ENCODE measurements at places on chromosomes 2 and 18.

DNA sequence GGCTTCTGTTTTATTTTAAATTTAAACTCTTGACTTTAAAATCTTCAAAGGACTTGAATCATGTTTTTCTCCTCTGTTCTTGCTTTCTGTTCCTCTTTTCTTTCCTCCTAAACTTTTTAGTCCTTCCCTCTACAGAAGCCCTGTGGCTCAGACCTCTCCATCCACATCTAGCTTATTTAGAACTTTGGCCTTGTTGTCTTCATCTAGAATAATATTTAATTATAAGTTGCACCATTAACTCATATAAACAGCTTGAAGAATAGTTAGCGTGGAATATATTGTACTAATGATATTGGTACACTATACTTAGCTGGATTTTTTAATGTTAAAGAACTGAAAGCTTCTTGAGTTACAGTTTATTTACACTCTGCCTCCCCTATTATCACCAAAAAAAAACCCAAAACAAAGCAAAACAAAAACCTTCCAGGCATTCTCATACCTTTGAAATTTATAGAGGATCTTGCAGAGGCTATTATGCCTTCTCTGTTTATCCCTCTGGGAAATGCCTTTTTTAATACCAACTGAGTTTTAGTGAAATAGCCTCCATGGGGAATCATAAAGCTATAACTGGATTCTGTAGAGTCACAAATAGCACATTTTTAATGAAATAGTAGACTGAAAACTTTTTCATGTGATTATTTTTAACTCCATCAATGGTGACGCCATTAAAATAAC lies 9.2 kb upstream of the CCDC141 start:
- DNase-seq = no peak

DNA sequence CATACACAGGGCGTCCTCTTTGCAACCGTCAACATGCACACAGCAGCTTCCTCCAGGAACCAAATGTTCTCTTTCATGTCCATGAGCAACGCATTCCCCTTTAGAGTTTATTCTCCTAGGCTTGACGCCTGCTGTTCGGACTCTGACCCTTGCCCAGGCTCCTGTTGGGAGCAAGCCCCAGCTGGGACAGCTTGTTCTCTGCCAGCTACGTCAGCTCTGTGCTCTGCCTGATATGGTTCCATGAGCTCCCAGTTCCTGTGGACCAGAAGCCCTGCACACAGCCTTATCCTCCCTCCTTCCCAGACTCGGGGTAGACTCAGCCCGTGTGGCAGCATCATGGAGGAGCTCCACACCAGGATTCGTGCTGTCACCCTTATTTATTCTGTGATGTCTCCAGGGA lies 253.1 kb upstream of the PXDN start:
- DNase-seq = no peak

DNA sequence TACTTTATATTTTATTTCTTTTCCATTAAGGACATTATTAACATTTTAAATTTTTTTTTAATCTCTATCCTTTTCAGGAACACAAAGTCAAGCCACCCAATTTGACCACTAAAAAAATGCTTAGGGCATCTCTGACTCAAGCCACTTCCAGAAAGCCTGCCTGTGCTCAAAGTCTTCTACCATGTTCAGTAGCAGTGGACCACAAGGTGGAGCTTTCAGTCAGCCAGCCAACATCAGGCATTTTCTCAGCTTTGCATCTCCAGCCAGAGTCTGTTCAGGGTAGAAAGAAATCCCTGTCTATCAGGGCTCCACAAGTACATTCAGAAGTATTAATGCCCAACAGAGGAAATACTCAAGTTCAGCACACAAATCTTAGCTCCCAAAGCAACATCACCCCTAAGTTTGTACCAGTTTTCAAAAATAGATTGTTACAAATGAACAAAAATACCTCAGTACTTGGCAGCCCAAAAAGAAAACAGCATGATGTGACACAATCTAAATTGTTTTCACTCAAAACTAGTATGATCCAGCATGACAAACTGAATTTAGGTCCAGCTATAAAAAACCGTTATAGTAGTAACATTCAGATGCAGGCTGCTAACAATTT lies 37.6 kb downstream of the C18orf63 start:
- DNase-seq = peak; percentile 64

DNA sequence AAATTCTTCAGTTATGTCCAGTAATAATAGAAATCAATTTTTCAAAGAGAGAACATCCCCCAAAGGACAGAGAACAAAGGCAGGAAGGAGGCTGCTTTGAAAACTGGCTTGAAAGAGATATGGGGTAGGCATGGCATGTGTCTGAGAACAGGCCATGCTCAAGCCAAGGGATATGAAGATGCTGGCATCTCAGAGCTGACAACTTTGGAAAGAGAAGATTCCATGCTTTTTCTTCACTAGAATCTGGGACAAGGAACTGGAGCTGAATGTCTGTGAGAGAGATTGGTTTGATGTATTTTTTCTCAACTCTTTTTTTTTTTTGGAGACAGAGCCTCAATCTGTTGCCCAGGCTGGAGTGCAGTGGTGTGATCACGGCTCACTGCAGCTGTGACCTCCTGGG lies 139.8 kb upstream of the DLX2 start:
- DNase-seq = no peak

DNA sequence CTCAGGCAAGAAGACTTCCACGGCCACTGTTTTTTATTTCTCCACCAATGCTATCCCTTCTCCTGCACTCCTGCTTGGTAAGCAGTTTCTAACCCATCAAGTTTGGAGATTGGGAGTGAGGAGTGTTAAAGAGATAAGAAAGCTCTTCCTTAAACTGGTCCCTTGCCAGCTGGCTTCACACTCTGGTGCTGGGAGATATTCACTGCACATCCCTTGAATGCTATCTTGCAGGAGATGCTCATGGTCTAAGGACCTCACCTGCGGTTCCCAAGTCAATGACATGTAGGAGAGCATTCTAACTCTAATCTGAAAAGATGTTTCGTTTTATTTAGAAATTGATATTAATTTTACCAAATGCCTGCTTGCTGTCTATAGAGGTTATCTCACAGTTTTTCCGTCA lies 28.2 kb upstream of the CYRIA start:
- DNase-seq = no peak

GRCh38 chr2:155298001-155298400 lies 599.5 kb downstream of the KCNJ3 start:
- DNase-seq = no peak

DNA sequence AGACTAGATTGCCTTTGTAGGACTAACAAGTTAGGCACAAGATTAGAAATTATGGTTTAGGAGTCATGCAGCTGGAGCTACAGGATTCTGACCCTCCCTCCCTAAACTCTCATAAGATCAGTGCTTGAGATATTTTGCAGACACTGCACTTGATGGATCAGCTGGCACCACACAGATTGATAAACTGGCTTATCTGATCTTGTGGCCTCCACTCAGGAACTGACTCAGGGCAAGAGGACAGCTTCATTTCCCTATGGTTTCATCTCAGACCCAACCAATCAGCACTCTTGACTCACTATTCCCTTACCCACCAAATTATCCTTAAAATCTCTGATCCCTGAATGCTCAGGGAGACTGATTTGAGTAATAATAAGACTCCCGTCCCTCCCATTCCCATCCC lies 152.3 kb downstream of the DIS3L2 start:
- DNase-seq = no peak

DNA sequence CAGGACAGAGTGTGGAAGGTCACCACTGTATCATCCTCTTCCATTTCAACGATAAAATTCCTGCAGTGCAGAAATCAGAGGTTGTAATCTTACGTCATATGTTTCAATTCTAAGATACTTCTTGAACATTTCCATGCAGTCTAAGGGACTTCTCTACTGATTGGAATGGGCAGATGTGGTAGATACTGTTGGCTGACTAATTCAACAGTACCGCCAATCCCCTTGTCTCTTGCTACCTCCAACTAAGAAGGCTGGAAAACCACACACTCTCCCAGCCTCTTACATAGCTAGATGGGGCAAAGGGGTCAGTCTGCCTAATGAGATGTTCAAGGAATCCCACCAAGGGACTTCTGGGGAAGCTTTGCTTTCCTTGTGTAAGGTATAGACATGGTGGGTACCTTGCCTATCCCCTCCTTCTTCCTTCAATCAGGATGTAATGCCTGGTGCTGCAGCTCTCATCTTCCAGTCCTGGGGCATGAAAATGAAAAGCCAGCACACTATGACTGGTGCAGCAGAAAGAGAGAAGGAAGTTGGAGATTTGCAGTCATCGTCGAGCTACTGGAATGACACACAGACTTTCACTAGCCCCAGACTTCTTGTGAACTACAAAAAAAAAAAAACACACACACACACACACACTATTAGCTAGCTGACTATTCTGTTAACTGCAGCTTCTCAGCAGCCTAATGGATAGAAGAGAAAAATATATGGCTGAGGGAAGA lies 84.1 kb downstream of the ALPK2 start:
- no peak for DNase-seq

DNA sequence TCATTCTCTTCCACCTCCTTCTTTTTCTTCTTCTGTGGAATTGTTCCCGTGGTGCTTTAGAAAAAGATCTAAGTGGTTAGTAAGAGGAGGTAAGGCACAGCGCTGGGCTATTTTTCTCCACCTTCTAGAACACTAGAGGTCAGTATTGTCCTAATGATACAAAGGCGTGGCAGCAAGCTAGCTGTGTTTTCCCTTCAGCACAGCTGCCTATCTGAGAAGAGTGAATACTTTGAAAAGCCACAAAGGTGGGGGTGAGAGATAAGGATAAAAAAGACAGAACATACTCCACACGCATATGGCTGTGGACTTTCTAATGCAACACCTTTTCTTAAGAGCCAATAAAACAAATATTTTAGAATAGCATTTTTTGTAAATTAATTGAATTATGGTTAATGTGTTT lies 2.1 kb downstream of the CNTNAP5 start:
- no peak for DNase-seq

DNA sequence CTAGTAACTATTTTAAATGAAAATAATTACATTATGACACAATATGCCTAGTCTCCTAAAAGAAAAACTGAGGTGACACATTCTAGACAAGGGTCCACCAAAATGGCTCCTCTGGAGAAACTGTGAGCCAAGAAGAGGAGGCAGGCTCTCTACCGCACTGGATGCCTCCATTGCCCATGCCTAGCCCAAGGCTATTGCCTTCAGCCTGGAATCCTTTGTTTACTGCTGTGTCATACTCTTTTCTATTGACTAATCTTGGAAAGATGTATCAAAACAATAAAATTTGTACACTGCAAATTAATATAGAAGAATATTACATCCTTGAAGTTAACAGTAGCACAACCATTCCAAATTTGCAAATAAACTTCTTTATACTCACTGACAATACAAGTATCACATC lies 167.1 kb downstream of the RAB3GAP1 start:
- DNase-seq = no peak

DNA sequence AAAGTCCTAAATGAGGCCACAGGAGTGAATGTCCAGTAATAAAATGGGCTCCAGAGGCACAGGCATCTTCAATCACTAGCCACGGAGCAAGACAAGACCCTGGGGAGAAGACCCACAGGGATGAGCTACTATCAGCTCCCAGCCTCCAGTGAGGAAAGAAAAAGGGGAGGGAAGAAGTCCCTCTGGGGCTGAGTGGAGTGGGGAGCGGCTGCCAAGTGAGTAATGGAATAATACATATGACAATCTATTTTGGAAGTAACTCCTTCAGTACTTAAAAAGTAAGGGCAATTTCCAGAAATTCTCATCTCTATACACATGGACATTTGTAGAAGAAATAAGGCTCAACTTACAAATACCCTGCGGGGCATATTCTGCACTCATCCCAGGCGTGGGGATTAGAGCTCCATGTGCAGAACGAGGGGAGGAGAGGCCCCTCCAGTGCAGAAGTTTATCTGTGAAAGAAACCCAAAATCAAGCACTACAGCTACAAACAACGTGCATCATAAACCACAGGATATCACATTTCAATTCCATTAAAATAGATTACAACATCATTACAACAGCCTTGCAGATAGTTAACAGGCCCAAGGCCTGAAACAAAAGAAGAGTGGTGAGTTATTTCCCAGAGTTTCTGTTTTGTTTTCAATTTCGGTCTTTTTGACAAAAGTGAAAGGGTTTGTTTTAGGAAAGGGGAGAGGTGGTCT lies 84.9 kb downstream of the BCL11A start:
- DNase-seq = no peak

DNA sequence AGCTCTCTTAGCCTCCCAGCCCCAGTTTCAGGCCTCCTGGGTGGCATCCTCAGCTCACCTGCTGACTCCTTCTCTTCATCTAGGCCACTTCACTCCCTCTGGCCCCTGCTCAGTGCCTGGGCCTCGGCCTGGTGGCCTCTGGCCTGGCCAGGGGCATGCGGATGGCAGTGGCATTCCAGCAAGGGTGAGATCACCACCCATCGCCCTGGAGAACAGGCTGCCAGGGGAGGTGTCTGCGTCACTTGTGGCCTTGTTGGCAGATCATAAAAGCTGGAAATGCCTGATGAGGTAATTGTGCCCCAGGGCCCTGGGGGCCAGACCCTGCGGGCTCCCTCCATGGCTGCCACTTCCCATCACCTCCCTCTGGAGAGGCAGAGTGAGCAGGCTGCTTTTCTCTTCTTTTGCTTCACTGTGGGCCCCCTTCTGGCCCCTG lies 72.5 kb upstream of the SMAD2 start:
- no peak for DNase-seq

GRCh38 chr2:198173242-198173641 lies 368.8 kb downstream of the PLCL1 start:
- DNase-seq = no peak

DNA sequence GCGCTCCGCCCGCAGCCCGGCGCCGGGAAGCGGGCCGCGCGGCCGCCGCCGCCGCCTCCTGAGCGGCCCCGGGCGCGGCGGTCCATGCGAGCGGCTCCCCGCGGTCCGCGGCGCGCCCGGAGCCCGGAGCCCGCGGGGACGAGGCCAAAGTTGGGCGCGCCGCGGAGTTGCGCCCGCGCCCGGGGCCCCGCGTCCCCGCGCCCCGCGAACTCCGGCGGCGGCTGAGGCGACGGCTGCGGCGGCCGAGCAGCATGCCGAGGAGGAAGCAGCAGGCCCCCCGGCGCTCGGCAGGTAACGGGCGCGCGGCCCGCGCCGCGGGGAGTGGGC lies 992 bp downstream of the TSHZ1 start:
- DNase-seq = no peak

DNA sequence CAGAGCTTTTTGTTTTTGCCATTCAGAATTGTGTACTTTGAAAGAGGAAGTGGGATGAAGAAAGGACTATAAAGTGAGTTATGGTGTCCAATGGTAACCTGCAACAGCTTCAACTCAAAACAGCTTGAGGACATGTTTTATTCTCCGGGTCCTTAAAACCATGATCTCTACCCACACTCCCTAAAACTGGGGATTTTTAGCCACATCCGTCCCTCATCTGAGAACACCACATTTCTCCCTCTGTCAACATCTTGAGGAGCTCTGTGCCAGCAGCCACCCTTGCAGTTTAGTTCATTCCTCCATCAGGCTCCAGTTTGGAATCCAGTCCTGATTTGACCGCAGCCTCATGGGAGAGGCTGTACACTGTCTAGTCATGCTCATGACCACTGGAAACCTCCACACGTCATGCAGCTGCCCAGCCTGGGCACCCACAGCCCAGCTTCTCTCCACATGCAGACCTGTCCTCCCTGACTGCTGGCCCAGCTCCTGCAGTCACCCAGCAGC lies 62.6 kb downstream of the C18orf63 start:
- no peak for DNase-seq

- DNase-seq = no peak
Measured at GRCh38 chr2:88615822-88616221, 11.4 kb downstream of the EIF2AK3 start.

GRCh38 chr18:48375150-48375800 lies 33.9 kb downstream of the ZBTB7C start:
- DNase-seq = no peak

All from hippocampal formation (tissue), 2 donors.